ENCODE measurements at places on chromosomes 5 and 9. TPM values are rescaled to one million over a fixed set of nuclear protein-coding genes. Genes with fewer than 3 reads are reported as not detected.

GRCh38 chr5:79474367-79475151 lies 39.4 kb downstream of the HOMER1 start:
- no peak for DNase-seq

DNA sequence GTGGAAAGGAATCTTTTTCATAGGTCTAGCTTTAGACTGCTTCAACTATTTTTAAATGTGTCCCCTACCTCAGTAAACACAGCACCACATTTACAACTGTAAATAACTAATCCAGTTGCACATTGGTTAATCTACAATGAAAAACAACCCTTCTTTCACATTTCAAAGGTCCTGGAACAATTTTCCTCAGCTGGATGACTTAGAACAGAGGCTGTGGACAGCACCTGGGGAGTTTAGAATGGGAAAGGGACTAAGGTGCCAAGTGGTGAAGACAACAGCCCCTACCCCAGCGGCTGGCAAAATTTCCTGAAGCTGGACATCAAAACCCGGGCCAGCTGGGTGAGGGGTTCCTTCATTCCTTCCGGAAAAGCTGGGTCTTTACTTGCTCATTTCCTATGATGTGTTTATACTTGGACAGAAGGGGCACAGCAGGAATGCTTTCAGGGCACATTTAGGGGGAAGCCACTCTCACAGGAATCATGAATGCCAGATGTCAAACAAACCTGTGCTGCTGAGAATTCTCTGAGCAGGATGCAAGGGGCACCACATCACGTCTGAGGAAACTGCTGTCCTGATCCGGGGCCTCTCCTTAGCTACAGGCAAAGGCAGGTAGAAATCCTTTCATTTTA lies 158.3 kb downstream of the NR2F1-AS1 start:
- DNase-seq, result no peak

PTPN3 gene
- 16.3 TPM for total RNA-seq

DNA sequence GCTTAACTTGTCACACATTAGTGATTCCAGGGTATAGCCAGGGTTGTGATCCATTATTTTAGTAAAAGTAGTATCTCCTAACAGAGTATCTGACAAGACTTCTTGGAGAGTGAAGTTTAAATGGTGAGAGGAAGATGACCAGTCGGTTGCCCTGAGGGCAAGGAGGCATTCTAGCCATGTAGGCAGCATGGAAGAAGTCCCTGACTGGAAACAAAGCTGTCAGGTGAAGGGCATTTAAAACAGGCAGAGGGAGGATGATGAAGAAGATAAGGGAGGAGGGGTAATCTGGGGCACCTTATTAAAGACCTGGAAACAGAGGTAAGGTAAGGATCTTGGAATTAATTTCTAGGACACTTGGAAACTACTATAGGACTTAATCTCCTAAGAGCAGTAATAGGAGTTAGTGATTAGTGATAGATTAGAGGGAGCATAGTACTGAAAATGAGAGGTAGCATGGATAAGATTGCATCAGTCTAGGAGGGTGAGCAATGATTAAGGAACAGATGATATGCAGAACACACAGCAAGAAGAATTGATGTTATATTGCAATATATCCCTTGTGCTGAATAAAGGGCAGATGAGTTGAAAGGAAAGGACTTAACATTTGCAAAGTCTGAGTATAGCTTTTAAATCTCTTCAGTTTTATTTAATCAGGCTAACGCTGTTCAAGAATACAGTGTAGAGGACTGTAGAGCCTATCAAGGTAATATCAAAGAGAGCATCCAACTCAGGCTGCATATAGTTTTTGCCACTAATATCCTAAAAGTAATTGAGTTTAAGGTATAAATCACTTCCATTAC lies 9.6 kb downstream of the KIF2A start:
- DNase-seq, result no peak

PARP8 gene
- total RNA-seq, result 21.8 TPM

KCNV2 gene
- total RNA-seq, result 1.4 TPM

ASPN gene
- 1.8 TPM for total RNA-seq

- DNase-seq, result no peak
These were observed 59.7 kb downstream of the ELL2 start for GRCh38 chr5:95901676-95902627.

LRRC19 gene
- not detected for total RNA-seq

EIF4E1B gene
- total RNA-seq, result 1.6 TPM

TTF1 gene
- total RNA-seq, result 13.3 TPM

GRCh38 chr5:122940890-122941289 lies 95.5 kb downstream of the SNX24 start:
- DNase-seq, result no peak

GRCh38 chr5:135272311-135272805 lies 126.7 kb downstream of the MACROH2A1 start:
- no peak for DNase-seq

GRCh38 chr5:62778316-62779009 lies 199.8 kb downstream of the LRRC70 start:
- DNase-seq, result no peak

SPINK7 gene
- total RNA-seq, result not detected

DAPK1 gene
- total RNA-seq, result 13.9 TPM

FOXD4L5 gene
- not detected for total RNA-seq

- DNase-seq, result no peak
These were observed 126.7 kb downstream of the PPP2R2B start for GRCh38 chr5:146751781-146752401.

DNA sequence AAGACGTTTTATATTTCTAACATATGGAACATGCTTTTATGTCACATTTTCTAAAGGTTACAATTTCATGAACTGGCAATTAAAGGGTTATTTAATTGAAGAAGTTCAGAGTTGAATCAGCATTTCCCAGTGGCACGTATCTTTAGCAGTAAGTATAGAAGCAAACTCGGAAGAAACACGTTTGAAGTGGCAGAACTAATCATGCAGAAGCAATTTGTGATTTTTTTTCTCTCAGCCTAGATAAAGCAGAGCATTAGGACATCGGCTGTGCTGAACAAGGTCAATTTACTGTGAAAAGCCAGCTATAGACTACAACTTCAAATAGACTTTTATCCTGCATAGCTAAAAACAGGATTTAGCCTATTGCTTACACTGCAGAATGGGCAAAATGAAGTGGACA lies 104.7 kb downstream of the ISL1 start:
- no peak for DNase-seq

DNA sequence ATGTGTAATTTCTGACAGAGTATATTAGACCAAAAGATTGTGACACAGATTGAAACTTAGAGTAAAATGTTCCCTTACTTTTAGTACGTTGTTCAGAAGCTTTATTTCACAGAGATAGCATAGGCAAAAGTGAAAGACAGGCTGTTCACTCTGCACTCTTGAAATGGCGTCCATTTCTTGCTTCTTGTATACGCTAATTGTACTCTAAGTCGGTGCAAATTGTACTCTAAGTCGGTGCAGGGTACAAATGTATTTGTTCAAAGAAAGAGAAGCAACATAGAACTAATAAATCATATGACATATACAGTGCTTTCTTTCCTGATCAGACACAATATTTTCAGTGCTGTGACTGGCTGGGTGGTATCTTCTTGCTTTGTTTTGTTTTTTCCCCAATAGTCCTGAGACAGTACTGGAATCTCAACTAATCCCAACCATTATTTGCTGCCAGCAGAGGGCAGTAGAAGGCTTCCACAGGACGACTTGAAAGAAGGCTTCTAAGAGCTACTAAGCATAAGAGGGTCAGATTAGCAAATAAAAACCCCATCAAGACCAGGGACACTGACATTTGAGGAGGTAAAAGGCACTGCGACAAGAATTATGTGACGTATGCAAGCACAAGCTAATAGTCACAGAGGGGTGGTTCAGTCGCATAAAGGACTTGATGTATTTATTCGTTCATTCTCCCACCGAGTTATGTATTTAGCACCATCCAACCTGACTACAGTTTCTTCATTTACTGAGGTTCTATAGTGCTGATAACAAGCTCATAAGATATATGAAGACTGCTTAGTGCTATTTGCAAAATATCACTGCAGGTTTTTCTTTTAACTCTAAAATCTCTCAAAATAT lies 831.8 kb downstream of the TAF11L14 start:
- DNase-seq, result peak; percentile 26

GRCh38 chr9:78515108-78515507 lies 218.2 kb downstream of the PSAT1 start:
- no peak for DNase-seq

DNA sequence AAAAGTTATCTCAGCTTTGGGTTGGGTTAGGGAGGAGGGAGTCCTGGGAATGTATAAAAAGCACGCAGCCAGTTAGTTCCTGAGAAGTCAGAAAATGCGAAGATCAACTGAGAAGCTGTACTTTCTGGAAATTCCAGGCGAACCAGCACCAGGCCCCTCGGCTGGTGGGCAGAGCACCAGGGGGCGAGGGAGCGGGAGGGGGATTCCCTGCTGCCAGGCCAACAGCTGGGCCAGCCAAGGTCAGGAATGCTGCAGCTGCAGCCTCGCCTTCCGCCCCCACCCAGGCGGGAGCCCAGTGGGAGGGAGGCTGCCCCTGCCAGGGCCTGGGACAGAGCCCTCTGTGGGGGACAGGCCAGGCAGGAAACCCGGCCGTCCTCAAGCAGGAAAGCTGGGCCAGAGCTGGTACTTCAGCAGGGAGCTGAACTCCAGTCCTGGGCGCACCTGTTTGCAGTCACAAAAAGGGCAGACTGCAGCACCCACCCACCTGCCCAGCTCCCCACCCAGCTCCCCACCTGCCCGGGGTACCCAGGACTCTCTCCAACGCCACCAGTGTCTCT lies 35.5 kb downstream of the VAV2 start:
- DNase-seq, result no peak

GRIA1 gene
- total RNA-seq, result 2.7 TPM

- DNase-seq, result no peak
These were observed 405.4 kb downstream of the ZSWIM6 start for GRCh38 chr5:61737301-61737963.

DNA sequence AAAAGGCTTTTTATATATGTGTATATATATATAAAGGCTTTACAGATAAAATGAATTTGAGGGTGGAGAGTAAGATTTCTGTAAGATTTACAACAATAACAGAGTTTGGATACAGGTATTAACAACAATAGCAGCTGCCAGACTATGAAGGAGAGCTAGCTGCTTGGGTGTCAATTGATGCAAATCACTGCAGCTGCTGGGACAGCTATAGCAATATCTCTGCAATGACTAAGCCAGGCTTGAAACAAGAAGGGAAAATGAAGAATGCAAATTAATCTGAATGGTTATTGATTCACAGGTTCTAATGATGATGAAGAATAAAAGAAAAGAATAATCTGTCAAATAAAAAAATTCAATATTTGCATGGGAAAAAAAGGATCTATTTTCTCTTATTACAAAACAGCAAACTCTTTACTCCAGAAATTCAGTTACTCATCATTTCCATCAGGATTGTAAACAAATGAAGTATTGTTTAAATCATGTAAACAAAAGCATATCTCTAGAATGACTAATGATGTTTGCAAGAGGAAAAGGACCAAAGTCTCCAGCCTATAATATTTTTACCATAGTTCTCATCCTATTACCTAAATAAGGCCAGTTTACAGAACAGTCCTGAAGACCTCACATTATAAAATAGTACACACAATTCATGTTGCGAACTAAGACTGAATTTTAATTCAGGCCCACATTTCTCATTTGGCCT lies 219.0 kb downstream of the HTR1A start:
- no peak for DNase-seq

CDC20B gene
- total RNA-seq, result 1.1 TPM

DNA sequence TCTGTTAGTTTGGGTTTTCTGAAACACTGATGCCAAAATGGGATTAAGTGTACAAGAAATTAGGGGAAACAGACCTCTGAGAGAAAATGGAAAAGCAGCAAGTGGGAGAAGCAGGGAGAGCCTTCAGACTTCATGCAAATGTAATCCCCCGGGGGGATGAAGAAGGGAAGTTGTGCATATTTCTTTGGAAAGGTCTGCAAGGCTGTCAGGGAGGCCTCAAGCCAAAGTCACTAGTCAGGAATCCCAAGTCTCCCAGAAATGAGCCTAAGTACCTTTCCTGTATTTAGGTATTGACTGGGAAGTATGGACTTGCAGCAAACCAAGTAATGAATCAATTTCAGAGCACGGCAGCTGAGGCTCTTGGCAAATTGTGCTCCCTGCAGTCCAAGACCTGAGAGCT lies 2.2 kb downstream of the FTMT start:
- no peak for DNase-seq

GRCh38 chr5:131505237-131505908 lies 129.7 kb downstream of the RAPGEF6 start:
- DNase-seq, result no peak

DNA sequence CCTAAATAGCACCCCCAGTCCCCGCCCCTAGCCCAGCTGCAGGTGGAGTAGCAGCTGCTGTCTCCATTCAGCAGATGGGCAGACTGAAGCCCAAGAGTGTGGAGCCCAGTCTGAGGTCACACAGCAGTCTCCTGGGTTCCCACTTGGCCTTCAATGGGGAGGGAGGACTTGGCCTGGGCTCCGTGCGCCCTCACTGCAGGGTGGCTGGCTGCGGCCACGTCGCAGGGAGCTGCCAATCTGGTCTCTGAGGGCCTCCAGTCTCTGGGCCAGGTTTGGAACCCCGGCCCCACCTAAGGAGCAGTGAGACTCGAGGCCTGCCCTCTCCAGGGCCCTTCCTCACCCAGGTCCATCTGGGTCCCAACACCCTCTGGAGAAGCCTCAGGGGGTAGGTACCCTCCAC lies 7.4 kb downstream of the KIF12 start:
- DNase-seq, result no peak

DNA sequence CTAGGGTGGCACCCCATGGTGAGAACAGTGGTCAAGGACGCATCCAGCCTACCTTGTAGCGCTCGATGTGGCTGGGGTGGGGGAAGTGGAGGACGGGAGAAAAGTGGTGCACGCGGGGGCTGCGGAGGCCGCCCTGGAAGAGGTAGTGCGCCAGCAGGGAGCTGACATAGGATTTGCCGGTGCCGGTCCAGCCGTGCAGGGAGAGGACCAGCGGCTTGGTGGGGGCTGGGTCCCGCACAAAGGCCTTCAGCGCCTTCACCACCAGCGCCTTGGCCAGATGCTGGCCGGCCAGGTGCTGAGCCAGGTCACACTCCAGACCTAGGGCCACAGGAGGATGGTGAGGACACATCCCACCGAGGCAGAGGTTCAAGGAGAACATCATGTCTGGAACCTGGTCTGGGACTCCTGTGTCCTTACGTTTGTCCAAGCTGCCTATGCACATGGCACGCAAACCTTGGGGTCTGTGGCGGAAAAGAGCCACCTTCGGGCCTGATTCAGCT lies 797 bp downstream of the TOR2A start:
- DNase-seq, result no peak

- no peak for DNase-seq
These were observed 22.2 kb upstream of the ERAP2 start for GRCh38 chr5:96854067-96854466.

- no peak for DNase-seq
These were observed 155.6 kb downstream of the TRIM32 start for GRCh38 chr9:116842658-116843057.

DNA sequence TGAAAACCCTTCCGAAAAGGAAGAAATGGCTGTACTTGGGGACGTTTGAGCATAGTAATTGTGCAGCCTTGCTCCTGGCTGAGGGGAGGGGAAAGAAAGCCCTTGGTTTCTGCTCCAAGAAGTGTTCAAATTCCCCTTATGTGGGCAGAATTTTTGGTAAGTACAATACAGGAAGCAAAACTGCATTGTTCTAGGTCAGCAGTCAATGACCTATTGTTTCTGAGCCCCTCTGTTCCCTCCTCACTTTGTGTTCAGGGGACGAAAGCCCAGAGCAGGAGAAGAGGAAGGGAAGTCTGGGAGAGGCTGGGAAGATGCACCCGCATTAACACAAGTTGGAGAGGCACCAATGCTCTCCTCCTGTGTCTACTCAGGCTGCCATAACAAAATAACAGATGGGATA lies 11.9 kb downstream of the BASP1 start:
- DNase-seq, result no peak

MLANA gene
- not detected for total RNA-seq

THBS4 gene
- total RNA-seq, result 21.5 TPM

UBAP1 gene
- 72.2 TPM for total RNA-seq

GABRP gene
- 4.8 TPM for total RNA-seq

ANKRD34B gene
- total RNA-seq, result 0.18 TPM

Measured in prostate gland (tissue), 2 donors.